Right kidney (tissue), 9 donors: ENCODE measurements at places on chromosomes 6 and 20.

GRCh38 chr6:41071501-41071922 is 644 bp downstream of the OARD1 start:
- DNase-seq: no peak

DNA sequence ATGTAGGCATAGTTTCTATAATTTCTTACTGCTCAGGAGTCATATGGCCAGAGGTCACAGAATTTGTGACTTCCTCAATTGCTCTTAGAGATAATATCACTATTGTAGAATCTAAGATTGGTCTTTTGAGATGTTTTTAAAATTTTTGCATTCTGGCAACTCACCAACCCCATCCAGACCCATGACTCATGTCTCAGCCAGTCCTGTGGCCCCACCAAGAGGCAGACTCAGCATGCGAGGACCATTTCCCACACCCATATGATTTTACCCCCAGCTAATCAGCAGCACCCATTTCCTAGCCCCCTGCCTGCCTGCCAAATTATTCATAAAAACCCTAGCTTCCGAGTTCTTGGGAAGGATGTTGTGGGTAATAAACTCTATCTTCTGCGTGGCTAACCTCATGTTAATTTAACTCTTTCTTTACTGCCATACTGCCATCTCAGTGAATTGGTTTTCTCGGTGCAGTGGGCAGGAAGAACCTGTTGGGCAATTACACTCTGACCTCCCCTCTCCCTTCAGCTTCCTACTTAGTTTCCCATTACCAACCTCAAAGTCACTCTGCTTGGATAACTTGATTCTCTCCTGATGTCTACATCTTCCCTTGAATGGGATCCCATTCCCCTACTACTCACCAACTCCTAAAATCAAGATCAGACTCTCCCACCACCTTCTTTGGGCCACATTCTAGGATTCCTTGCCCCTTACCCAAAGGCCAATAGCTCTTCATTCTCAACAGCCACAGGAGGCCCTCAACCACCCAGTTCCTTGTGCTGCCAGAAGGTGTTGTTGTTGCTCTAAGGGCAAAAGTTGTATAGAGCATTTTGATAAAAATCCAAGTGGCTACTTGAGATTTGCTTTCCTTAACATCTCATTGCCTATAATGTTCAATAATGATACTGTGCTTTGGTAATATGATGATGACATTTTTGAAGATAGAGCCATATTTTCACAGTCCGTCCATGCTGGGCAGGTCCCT is 16.2 kb upstream of the IYD start:
- no peak for DNase-seq

DNA sequence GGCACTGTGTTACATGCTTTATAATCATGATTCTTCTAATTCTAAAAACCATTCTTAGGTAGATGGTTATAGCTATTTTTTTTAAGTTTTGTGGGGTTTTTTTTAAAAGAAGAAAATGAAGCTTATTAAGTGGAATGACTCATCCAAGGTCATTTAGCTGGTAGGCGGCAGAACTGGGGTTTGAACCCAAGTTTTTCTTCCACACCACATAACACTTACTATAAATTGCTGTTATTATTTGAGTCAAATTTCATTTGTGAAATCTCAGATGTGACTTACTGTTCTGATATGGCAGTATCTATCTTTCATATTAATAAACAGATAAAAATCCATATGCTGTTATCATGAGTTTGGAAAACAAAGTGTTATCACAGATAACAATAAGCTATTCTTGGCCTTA is 10.4 kb upstream of the COL10A1 start:
- DNase-seq: no peak

DNA sequence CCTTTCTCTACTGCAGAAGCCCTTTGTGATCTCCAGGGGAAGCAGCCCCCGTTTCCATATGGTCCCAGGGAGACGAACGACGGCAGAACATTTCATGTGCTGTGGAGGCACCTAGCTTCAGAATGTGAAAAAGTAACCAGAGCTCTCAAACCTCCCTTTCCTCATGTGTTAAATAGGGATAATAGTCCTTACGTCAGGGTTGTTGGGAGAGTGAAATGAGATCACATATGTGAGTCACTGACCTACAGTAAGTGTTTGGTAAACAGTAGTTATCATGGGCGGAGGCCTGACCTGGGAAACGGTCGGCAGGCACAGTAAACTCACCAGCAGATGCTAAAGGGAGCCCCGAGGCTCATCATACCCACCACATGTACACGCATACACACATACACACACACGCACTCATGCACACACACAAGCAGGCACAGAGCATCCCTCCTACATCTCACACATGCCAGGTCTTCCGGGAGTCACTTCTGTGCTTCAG is 89.7 kb downstream of the LY86 start:
- DNase-seq: no peak

GRCh38 chr6:328136-328670 is 35.9 kb downstream of the DUSP22 start:
- no peak for DNase-seq

DNA sequence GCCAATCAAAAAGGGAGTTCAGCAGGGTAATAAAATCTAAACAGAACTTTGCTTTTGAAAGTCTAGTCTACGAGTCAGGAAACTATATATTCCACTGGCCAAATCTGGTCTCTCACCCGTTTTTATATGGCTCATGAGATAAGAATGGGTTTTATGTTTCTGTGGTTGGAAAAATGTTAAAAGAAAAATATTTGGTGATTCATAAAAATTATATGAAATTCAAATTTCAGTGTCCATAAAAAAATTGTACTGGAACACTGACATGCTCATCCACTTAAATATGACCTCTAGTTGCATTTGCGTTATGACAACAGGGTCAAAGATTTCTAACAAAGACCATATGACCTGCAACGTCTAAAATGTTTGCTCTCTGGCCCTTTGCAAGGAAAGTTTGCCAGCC is 22.3 kb upstream of the LAMP5 start:
- no peak for DNase-seq
